Astrocyte of the cerebellum (primary cell): ENCODE measurements at places on chromosomes 1 and 21.

DNA sequence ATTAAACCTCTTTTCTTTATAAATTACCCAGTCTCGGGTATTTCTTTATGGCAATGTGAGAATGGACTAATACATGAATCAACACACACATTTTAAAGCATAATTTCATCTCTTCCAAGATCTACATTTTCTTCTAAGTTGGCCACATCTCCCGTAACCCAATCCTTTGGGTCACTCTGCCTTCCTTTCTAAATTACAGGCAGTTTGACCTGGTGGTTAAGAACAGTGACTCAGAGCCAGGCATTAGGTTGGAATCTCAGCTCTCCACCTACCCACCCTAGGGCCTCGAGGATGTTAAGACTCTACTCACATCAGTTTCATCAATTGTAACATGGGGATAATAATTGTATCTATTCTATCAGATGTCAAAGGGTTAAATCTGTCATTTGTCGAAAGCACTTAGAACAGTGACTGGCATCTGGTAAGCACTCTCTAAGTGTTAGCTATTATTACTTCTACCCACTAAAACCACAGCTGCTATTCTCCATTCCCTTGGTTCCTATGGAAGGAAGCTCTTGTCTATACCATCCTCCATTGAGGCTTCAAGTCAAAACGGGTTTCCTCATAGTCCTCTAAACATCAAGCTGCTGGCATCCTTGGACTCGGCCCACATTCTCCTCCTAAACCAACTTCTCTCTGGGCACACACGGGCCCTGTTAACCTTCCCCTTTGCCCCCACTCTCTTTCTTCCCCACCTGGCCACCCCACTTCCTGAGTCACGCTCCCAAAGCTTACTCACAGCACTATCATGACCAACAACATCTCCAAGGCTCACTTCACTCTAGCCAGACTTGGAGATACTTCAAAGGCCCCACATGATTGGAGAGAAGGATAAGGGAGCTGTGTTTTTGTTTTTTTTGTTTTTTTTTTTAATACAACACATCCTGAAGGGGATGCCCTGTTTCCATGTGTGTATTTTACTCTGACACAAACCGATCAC lies 116.9 kb downstream of the TGFBR3 start:
- no peak for DNase-seq

DNA sequence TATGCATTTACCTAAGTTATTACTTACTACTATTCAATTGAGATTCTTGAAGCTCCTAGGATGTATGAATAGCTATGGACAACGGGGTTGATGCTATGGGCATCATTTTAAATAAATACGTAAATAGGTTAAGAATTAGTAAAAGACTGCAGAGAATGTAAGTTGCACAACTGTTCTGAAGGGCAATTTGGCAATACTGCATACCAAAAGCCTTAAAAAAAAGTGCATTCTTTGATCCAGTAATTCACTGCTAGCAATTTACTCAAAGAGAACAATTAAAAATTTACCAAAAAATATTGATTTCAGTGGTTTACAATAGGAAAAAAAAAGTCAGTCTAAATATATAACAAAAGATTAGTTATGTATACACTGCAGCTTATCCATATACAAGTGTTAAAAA lies 3.5 kb downstream of the ARPC5 start:
- DNase-seq, result no peak

GRCh38 chr1:185038813-185039376 lies 6.5 kb upstream of the RNF2 start:
- no peak for DNase-seq

GRCh38 chr1:85607921-85608265 lies 27.3 kb downstream of the CCN1 start:
- no peak for DNase-seq

DNA sequence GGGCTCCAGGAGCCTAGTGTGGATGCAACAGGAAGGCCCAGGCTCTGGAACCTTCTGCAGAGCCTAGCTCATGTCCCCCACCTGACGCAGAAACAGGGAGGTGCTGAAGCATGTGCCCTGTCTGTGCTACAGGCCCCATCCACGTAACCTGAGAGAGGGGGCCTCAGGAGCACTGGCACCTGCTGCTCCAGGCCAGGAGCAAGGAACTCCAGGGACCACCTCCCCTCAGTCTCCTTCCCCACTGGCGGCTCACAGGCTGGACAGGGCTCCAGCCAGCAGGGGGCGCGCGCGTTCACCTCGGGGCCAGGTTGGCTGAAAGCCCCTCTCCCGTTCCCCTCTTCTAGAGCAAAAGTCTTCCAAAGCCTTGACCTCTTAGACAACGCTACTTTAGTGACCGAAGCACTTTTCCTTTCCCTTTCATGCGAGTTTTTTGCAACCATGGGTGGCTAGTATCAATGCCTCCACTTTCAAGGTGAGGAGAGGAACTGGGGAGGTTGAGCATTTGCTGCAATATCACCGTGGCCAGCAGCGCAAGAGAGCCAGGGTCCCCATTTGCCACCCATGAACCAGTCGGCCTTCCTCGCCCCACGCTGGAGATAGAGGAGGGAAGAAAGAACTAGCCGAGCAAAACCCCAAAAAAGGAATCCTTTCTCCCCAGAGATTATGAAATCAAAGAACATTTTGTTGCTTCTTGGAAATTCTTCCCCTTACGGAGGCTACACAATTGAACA lies 52.4 kb upstream of the GPR157 start:
- no peak for DNase-seq

- no peak for DNase-seq
These were observed 16.3 kb downstream of the TLR5 start for GRCh38 chr1:223126741-223127140.

- DNase-seq, result no peak
These were observed 36.4 kb downstream of the ZNF697 start for GRCh38 chr1:119611701-119612113.

GRCh38 chr1:179776831-179777230 lies 33.7 kb downstream of the FAM163A start:
- no peak for DNase-seq

GRCh38 chr1:199979071-199979470 lies 48.4 kb upstream of the NR5A2 start:
- no peak for DNase-seq

DNA sequence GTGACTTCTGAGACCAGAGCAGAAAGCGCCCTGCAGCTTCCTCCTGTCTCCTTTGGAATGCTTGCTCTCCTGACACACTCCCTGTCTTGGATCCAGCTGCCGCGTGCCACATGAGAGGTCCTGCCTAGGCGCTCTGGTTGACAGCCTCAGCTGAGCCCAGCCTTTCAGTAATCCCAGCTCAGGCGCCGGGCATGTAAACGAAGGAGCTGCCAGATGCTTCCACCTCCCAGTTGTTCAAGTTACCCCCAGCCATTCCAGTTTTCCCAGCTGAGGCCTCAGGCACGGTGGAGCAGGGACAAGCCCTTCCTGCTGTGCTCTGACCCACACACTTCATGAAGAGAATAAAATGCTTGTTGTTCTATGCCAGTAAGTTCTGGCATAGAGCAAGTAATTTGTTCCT lies 14.3 kb upstream of the CD34 start:
- DNase-seq, result peak; percentile 19

GRCh38 chr1:1058921-1059493 lies 15.1 kb downstream of the RNF223 start:
- no peak for DNase-seq

GRCh38 chr1:209774592-209774991 lies 9.8 kb downstream of the C1orf74 start:
- DNase-seq, result no peak

- DNase-seq, result no peak
These were observed 31.0 kb downstream of the ASH1L start for GRCh38 chr1:155531624-155532023.

DNA sequence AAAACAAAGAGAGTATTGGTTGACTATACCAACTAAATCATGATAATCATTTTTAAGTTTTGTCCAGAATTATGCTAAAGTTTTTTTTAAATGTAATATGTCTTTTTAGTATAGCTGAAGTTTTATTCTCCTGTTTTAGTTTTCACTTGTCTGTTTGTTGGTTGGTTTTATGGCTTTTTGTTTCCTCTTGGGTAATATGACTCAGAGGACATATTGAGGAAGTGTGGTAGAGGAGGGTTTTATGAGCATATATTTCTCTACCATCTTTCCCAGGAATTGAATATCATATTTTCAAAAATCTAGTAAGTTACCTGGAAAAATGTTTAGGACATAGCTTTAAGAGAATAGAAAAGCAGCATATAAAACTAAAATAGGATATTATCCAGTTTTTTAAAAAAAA lies 68.6 kb upstream of the MCOLN3 start:
- no peak for DNase-seq

DNA sequence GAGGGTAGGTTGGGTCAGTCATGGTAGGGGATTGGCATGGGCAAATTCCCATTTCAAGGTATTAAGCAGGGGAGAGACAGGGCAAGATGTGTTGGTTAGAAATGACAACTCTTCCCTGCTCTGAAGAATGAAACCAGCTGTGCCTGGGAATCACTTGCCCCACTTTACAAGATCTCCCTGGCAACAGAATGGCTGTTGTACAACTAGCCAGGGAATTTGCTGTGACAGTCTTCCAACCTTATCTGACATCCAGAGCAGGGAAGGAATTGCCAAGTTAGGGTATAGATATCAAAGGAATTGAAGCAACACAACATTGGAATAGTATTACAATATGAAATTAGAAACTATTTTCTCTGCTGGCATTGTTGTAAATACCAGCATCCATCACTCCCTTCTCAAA lies 154.7 kb downstream of the CACNA1E start:
- DNase-seq, result no peak

GRCh38 chr1:102241431-102242338 lies 245.0 kb upstream of the OLFM3 start:
- DNase-seq, result no peak

DNA sequence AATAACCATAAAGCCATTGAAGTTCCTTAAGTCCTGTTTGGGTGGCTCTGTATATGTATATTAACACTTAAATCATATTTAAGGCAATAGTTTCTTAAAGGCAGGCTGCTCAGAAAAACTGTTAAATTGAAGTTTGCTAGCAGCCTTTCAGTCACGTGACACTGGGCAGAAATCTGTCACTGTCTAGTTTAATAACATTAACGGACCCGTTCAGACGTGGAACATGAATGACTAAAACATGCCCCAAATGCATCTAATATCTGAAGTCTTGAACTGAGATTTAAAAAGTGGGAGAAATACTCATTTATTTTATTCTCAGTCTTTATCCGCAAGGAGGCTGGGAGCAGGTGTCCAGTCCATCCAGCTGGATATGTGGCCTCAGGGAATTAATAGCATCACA lies 3.3 kb upstream of the SPATA1 start:
- DNase-seq, result no peak

- no peak for DNase-seq
These were observed 226.7 kb downstream of the SLC45A1 start for GRCh38 chr1:8544644-8545043.

GRCh38 chr1:110356379-110356778 lies 17.2 kb downstream of the RBM15 start:
- DNase-seq, result no peak

- no peak for DNase-seq
These were observed 9.1 kb downstream of the MMEL1 start for GRCh38 chr1:2623571-2624337.

GRCh38 chr1:89274411-89274857 lies 1.8 kb upstream of the GBP5 start:
- peak; percentile 74 for DNase-seq

DNA sequence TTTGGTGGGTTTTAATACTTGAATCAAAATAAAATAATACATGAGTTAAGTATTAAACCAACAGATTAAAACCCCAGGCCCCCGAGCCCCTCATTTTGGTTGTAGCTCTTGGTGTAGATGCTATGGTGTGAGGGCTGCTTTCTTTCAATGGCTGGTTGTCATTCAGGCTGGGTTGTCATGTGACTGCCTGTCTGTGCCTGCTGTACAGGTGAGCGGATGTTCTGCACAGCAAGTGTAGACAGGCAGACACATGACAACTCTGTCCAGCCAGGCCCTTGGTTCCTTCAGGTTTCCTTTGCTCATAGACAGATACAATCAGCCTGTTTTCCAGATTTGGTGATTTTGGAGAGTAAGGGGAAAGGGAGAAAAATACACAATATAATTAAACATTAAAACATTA lies 281.9 kb upstream of the C1orf105 start:
- no peak for DNase-seq

DNA sequence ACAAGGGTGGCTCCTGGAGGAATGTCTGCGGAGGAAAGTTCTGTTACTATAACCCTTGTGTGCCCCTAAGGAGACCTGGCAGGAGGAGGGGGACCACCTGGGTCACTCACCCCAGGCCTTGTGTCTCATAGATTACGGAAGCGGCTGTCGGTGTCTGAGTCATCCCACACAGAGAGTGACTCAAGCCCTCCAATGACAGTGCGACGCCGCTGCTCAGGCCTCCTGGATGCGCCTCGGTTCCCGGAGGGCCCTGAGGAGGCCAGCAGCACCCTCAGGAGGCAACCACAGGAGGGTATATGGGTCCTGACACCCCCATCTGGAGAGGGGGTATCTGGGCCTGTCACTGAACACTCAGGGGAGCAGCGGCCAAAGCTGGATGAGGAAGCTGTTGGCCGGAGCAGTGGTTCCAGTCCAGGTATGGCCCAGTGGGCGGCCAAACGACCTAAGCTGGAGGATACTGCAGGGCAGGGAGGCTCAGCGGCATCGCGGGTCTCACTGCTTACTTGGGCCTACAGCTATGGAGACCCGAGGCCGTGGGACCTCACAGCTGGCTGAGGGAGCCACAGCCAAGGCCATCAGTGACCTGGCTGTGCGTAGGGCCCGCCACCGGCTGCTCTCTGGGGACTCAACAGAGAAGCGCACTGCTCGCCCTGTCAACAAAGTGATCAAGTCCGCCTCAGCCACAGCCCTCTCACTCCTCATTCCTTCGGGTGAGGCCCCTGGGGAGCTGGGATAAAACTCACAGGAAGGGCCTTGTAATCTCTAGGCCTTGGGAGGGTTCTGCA lies 101.4 kb downstream of the PIK3R3 start:
- no peak for DNase-seq

DNA sequence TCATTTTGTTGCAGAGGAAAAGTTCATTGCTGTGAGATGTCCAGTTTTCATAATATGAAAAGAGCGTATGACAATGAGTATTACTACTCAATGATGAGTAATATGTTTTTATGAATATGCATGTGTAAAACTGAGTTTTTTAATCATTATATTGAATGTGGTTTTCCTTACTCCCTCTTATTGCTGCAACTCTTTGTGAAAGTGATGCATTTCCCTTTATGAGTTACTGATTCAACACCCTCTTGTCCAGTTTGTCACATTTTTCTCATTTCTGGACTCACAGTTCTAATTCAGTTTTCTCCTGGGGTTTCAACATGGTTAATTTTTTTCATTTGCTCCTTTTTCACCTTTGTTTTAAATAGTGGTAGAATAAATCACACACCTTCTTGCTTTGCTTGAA lies 35.2 kb upstream of the KCNJ15 start:
- no peak for DNase-seq

DNA sequence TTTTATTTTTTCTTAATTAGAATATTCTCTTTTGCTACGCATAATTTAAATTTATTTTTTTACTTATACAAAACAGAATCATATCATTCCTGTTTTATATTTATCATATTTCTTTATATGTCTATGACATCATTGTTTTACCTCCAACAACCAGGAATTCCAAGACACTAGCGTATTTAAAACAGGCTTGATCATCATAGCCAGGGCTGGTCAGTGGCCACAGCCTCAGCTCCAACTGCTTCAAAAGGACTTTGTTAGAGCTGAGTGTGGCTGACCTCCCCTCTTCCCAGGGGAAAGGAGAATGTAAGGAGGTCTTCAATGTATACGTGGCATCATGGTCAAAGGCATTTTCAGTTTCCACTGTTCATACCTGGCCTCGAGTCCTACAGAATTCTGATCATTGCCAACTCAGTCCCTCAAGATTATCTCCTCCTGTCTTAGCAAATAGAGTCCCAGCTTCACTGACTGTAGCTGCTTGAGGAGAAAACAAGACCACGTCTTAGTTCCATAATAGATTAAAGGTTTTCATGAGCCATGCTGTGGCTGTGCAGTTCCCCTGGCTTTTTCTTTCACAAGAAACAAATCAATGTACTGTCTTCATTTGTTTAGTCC lies 444.0 kb downstream of the PTPRC start:
- no peak for DNase-seq
